ENCODE measurements at places on chromosomes 5 and 9. TPM values are rescaled to one million over a fixed set of nuclear protein-coding genes. Genes with fewer than 3 reads are reported as not detected.

The PAEP gene
- not detected for total RNA-seq

- H3K4me3 ChIP-seq = no peak overlapping the region
- no peak overlapping the region for H3K27ac ChIP-seq
- H3K36me3 ChIP-seq = no peaks in the 10 kb centered on the region
Observed at GRCh38 chr9:105426657-105427056, 21.2 kb upstream of the FSD1L start.

The CDX1 gene
- not detected for total RNA-seq

DNA sequence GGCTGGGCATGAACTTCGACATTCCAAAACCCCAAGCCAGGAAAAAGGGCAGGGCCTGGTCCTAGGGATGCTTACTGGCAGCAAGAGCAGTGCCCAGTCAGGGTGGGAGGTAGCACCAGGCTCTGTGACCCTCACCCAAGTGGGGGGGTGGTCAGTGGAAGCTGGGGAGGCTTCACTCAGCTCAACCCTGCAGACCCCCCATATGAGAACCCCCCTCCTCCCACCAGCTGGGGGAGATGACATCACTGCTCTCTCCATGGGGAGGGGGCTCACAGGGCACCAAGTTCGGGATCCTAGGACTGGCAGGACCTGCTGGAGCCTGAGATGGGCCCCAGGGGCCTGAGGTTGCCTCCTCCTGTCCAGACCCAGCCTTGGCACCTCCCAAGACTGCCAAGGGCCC, 4.7 kb downstream of the DNLZ start:
- no peak overlapping the region for H3K4me3 ChIP-seq
- DNase-seq = no peak

GRCh38 chr5:150600616-150601490, 39.6 kb upstream of the SYNPO start:
- DNase-seq = no peak
- H3K27ac ChIP-seq = no peak overlapping the region
- no peaks in the 10 kb centered on the region for H3K27me3 ChIP-seq
- H3K4me3 ChIP-seq = no peak overlapping the region
- no peaks in the 10 kb centered on the region for H3K36me3 ChIP-seq

- no peak overlapping the region for H3K4me3 ChIP-seq
- H3K4me1 ChIP-seq = no peaks in the 10 kb centered on the region
- H3K27me3 ChIP-seq = no peaks in the 10 kb centered on the region
- no peak overlapping the region for H3K27ac ChIP-seq
Observed at GRCh38 chr9:132647806-132648205, 22.0 kb downstream of the DDX31 start.

- no peak for DNase-seq
- no peaks in the 10 kb centered on the region for H3K4me1 ChIP-seq
- no peak overlapping the region for H3K27ac ChIP-seq
- H3K27me3 ChIP-seq = no peaks in the 10 kb centered on the region
- H3K4me3 ChIP-seq = no peak overlapping the region
Observed at GRCh38 chr9:134494273-134494815, 147.3 kb upstream of the COL5A1 start.

The PHAX gene
- total RNA-seq = 34.1 TPM

DNA sequence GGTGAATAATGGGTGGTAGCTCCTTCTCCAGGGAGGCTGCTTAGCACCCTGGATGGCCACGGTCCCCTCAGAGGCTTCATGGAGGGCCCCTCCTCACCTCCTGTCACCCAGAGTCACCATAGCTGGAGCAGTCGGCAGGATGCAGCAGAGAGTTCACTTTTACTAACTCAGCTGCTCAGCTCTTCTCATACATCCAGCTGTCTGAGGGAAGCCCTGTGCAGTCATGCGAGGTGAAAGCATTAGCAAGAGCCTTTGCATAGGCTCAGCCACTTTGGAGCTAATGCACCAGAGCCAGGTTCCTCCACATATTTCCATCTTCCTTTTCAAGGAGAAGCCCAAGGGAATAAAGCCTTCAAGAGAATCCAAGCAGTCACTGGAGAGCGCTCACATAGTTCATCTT, 499.2 kb downstream of the BNC2 start:
- H3K36me3 ChIP-seq = no peaks in the 10 kb centered on the region
- no peak overlapping the region for H3K27ac ChIP-seq
- no peak for DNase-seq
- H3K27me3 ChIP-seq = no peaks in the 10 kb centered on the region
- no peak overlapping the region for H3K4me3 ChIP-seq

- H3K4me1 ChIP-seq = no peaks in the 10 kb centered on the region
- no peak overlapping the region for H3K27ac ChIP-seq
- peaks cover 6% of the 10 kb centered on the region for H3K27me3 ChIP-seq
- no peak for DNase-seq
- no peaks in the 10 kb centered on the region for H3K36me3 ChIP-seq
Observed at GRCh38 chr9:135103001-135103446, 15.6 kb downstream of the OLFM1 start.

GRCh38 chr9:8053501-8053900, 253.9 kb upstream of the DMAC1 start:
- no peaks in the 10 kb centered on the region for H3K27me3 ChIP-seq
- no peaks in the 10 kb centered on the region for H3K36me3 ChIP-seq
- no peak overlapping the region for H3K4me3 ChIP-seq

The OR1J2 gene
- total RNA-seq = not detected

The NKD2 gene
- total RNA-seq = 1.4 TPM

The SNCAIP gene
- total RNA-seq = not detected

DNA sequence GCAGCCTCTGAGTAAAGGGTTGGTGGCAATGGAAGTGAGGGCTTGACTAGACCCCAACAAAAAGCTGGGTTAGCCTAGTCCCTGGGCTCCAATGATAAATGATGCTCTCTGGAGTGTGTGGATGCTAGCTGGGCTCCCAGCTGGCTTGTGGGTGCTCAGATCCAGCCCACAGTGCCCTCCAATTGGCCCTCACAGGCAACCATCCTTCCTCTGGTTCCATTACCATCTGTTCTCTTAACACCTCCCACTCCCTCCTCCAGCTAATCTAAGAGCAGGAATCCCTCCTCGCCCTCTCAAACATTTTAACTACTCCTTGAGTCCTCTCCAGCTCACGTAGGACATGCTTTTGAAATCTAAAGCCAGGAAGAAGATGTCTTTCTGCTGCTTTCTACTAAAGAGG, 25.2 kb upstream of the FRMD3 start:
- no peaks in the 10 kb centered on the region for H3K36me3 ChIP-seq
- H3K27me3 ChIP-seq = no peaks in the 10 kb centered on the region
- no peaks in the 10 kb centered on the region for H3K4me1 ChIP-seq
- no peak overlapping the region for H3K4me3 ChIP-seq

DNA sequence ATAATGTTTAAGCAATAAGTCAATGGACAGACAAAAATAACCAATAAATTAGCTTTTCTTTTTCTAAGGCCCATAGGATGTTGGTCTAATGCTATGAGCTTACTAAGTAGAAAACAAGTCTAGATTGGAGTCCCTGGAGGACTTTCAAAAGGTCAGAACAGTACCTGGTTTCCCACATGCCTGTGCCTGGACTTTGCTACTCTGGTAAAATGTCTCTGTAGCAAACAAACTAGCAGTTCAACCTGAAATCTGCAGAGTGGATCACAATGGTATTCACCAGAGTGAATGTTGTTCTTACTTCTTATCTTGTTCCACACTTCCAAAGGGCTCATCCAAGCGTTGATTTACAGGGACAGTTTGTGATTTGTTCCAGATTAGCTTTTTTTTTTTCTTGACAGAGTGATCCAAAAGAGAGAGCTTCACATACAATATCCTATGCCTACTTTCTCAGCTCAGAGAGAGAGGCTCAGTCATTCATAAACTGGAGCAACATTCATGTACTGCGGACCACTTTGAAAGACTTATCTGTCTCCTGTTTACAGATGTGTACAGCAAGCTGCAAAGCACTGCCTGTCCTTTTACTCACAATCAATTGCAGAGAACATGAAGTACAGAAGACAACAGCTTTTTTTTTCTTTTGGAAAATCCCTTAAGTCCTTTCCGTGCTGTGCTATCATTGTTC, 466.1 kb downstream of the SPATA31D1 start:
- no peak overlapping the region for H3K27ac ChIP-seq
- H3K27me3 ChIP-seq = no peaks in the 10 kb centered on the region
- no peaks in the 10 kb centered on the region for H3K36me3 ChIP-seq
- DNase-seq = no peak

GRCh38 chr5:147751156-147751830, 31.2 kb downstream of the JAKMIP2 start:
- H3K27ac ChIP-seq = no peak overlapping the region
- no peaks in the 10 kb centered on the region for H3K36me3 ChIP-seq

DNA sequence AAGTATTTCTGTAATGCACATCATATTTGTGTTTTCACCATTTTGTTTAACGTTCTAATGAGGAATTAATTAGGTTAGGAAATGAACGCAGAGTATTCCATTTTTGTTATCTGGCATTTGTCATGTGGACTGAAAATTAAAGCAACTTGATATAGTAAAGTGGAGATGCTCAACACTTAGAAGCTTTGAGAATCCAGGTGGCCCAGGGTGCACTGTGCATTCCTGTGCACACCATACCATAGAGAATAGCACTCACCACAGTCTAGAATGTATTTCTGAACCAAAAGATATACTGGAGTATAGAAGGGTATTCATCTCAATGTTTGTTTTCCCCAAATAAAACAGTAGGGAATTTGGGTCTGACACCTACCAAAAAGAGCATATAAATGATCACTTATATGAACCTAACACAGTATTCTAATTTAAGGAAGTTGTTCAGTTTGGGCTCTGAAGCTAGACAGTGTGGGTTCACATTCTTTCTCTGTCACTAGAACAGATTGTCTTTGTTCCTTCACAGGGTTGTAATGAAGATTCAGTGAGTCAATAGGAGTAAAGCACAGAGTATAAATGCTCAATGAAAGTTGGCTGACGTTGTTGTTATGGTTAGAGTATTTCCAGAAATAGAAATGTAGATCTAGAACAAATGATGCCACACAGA, 125.6 kb upstream of the DMRT1 start:
- no peaks in the 10 kb centered on the region for H3K4me1 ChIP-seq
- H3K27ac ChIP-seq = no peak overlapping the region

GRCh38 chr9:79250806-79251205, 321.0 kb upstream of the TLE4 start:
- no peaks in the 10 kb centered on the region for H3K27me3 ChIP-seq
- no peak for DNase-seq
- H3K36me3 ChIP-seq = no peaks in the 10 kb centered on the region
- H3K4me1 ChIP-seq = no peaks in the 10 kb centered on the region
- no peak overlapping the region for H3K4me3 ChIP-seq

DNA sequence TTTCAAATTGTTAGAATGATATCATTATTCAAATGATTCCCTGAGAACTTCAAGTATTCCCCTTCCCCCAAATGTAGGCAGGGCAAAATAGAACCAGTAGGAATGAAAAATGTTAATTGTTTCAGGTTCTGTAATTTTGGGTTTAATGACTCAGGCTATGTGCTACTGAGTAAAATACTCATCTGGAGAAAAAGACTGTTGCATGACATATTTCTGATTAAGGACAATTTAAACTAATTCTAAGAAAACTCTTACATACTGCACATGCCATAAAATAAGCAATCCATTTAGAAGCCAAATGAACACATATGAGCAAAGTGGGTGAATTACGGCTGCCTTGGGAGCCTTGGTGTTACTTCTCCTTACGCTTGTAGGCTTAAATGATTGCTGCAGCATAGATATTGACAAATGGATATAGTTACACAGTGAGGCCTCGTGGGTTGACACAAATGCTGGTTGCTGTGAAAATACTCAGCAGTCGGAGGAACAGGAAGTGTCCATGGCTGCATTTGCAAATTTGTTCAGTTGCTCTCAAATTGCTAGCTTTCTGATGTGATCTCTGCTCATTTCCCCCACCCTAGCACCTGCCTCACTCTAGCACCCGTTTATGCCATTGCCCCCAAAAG, 174.9 kb upstream of the DMAC1 start:
- DNase-seq = peak; percentile 20
- H3K27me3 ChIP-seq = no peaks in the 10 kb centered on the region
- H3K36me3 ChIP-seq = peaks cover 14% of the 10 kb centered on the region
- peaks cover 51% of the 10 kb centered on the region for H3K4me1 ChIP-seq

GRCh38 chr5:6556089-6556801, 76.6 kb downstream of the NSUN2 start:
- peaks cover 11% of the 10 kb centered on the region for H3K27me3 ChIP-seq
- no peaks in the 10 kb centered on the region for H3K36me3 ChIP-seq
- DNase-seq = no peak

DNA sequence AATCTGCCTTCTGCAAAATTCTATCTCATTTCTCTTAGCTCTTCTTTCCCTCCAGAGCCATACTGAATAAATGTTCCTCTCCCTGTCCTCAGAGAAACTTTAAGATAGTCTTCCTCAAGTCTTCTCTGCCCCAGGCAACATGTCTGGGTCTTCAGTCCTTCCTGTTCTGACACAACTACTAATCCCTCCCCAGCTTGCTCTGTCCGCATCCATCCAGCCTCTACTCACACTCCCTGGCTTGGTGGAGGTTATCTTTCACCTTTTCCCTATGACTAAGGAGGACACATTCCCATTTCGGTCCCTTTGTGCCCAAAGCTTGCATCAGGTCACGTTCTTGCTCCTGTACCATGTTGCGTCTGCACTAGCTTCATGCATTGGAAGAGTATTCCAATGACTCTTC, 143.3 kb downstream of the TTLL11 start:
- no peaks in the 10 kb centered on the region for H3K27me3 ChIP-seq
- no peaks in the 10 kb centered on the region for H3K4me1 ChIP-seq
- no peak overlapping the region for H3K27ac ChIP-seq
- no peaks in the 10 kb centered on the region for H3K36me3 ChIP-seq
- H3K4me3 ChIP-seq = no peak overlapping the region

DNA sequence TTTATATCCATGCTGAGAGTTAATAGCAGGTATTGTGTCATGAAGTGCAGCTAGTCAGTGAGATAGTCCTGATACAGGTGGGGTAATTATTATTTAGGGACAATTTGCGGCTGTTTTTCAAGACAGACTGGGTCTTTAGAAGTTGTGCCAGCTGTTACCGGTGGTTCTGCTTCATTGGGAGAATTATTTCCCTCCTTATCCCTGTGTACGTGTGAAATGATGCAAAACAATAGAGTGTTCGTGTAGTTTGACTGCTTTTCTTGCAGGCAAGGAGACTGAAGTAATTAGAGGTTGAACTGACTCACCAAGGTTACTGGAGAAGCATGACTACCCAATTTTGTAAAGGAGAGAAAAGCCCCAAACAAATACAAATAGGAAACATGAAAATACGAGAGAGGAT, 101.7 kb downstream of the ARRDC3 start:
- H3K4me3 ChIP-seq = no peak overlapping the region
- H3K36me3 ChIP-seq = peaks cover 6% of the 10 kb centered on the region
- peaks cover 14% of the 10 kb centered on the region for H3K27me3 ChIP-seq
- no peak overlapping the region for H3K27ac ChIP-seq
- DNase-seq = no peak

Measured in activated CD4-positive, alpha-beta T cell treated with anti-CD3 and anti-CD28 coated beads, Interleukin-2, amount 10 ng/mL, durations not matched to agents 7 days and 5 days (primary cell).